Activated naive CD4-positive, alpha-beta T cell treated with anti-CD3 and anti-CD28 coated beads, Interleukin-2, amount 50 U/mL, for 16 hours (primary cell): ENCODE measurements at places on chromosomes 2 and 18.

DNA sequence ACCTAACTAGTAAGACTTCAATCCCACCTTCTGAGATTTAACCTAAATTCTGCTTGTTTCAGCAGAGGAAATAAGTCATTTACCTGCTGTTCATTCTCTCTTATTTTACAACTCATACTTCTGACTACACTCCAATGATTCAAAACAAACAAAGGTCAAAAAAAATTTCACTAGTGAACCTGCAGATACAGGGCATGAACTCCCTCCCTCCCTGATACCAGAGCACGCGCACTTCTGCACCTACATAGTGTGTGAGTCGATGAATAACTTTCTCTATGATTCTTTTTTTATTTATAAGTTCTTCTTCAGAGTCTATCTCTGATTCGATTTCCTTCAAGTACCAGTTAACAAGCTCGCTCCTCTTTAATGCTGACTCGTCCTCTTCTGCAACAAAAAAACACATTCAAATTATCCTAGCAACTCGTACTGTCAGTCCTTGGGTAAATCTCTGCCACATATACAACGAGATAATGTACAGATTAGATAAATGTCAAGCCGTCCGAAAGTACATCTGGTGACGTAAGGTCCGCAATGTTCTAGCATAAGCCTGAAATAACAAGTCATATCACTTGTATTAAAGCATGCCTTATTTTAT, 7.4 kb upstream of the LCT start:
- DNase-seq: no peak

DNA sequence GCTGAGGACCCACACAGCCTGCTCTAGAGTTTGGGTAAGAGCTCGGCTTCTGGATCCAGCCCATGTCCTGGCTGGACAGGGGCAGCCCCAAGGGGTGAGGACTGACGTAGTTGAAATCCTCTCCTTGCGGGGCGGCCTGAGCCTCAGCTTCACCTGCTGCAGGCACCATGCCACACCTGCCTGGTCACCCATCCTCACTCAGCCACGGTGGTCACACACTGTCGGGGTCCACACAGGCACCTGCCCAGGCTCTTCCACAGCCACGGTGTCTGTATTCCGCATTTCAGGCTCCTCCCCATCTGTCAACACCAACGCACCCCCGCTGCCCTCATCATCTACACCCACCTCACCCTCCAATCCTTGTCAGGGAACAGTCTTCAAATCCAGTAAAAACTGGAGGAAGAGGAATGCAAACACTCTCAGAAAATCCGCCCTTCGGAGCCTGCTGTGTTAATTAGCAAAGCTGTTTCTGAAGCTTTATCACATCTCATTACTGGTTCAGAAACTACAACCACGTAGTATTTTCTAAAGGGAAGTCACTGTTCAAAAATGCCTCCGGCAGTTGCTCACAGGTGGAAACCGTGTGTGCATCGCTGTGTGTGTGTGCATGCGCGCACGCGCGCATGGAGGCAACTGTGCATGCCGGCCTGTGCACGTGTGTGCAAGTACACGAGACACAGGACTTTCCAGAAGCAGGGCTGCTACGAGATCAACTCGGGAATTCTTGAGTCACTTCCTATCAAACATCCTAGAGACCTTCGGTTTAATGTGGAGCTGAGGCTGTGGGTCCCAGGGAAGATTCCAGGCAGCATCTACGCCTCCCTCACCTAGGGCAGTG, 38.2 kb downstream of the SLC66A2 start:
- DNase-seq: no peak

GRCh38 chr18:55268151-55268601, 308.9 kb upstream of the CCDC68 start:
- DNase-seq: no peak

DNA sequence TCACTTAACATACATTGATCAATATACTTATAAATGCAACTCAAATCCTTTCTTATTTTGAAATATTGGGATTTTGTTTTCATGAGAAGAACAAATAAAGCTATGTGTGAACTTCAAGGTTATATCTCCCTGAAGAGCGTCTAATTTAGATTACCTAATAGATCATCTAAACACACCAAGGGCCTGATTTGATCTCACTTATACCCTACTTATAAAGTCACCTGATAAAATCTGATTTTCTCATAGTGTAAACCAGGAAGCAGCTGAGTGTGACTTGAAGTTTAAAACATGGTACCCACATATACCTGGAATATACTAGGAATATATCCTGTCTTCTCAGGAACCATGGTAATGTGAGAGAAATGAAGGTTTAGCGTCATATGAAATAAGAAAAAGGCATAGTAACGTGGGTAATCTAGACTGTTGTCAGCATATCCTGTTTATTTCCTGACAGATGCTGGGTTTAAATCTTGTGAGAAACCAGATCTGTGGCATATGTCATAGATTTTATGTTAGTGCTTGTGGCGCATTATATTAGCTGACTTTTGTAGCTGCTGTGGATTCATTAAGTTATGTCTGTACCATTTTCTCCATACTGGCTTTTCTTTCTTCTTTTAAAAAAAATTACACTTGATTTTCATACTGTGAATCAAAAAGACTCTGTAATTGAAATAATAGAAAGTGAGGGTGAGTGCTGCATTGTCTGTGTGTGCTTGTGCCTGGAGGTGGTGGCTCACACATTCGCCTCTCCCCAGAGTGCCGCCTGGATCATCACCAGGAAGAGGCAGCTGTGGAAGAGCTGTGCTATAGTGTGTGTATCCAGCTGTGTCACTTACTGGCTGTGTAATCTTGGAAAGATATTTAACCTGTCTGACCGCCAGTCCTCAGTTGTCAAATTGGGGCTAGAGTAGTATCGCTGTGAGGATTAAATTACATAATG, 164.0 kb downstream of the MYO3B start:
- no peak for DNase-seq

GRCh38 chr2:172974762-172975161, 100.9 kb upstream of the MAP3K20 start:
- no peak for DNase-seq

DNA sequence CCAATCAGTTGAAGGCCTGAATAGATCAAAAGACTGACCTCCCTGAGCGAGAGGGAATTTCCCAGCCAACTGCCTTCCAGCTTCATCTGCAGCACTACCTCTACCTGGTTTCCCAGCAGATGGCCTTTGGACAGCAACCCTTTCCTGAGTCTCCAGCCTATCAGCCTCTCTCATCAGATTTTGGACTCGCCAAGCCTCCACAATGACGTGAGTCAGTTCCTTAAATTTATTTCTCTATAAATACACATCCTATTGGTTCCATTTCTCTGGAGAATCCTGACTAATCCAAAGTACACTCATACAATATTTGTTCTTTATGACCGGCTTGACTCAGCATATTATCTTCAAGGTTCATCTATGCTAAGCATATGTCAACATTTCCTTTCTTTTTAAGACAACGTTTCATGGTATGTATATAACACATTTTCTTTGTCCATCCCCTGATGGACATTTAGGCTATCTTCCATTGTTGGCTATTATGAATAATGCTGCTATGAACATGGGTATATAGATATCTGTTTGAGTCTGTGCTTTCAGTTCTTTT, 294.6 kb downstream of the LRATD1 start:
- no peak for DNase-seq

GRCh38 chr2:75139171-75139570, 60.1 kb downstream of the TACR1 start:
- no peak for DNase-seq

- peak; percentile 73 for DNase-seq
These were observed 4.9 kb upstream of the STK17B start for GRCh38 chr2:196176142-196176738.

- DNase-seq: no peak
These were observed 90.3 kb upstream of the PHLPP1 start for GRCh38 chr18:62625019-62625418.

- DNase-seq: no peak
These were observed 41.9 kb downstream of the TANC1 start for GRCh38 chr2:159010340-159010739.

DNA sequence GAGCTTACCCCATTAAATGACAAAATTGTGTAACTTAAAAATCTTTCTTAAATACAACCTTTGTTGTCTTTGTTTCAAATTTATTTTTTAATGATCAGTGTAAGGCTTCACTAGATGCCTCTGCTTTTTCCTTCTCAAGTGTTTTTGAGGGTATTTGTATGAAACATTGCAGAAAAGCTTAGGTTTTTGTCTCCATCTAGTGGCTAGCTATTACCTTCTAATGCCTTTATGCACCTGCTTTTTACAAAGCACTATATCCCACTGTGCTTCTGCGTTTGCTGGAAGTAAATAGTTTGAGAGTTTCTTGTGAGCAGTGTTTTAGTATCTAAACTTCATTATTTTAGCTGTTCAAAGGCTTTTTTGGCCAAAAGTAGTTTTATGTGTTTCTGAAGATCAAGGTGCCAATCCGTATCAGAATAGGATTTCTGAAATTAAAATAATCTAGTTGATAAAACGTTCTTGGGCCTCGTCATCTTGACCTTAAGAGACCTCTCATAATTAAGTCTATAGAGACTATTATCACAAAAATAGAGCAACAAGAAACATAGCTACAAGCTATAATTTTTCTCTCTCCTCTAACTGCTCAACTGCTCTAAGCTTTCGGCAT, 47.0 kb downstream of the IWS1 start:
- DNase-seq: no peak

DNA sequence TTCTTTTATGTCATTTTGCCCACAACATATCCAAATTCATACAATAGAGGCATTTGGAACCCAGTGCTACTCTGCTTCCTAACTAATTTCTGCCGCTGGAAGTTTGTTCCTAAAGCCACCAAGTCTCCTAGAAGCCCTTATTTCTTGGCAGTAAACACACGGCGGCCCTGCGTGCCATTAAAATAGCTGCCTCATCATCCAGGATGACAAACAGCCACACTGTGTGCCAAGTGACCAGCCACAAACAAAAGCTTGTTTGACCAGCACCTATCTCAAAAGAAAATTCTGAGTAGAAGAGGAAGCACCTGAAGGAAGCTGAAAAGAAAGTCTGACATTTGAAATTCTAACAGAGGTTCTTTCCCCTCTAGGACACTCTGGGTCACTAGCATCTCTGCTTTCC, 64.2 kb downstream of the BCL11A start:
- no peak for DNase-seq

GRCh38 chr2:3701071-3701470, 2.3 kb upstream of the DCDC2C start:
- DNase-seq: no peak

DNA sequence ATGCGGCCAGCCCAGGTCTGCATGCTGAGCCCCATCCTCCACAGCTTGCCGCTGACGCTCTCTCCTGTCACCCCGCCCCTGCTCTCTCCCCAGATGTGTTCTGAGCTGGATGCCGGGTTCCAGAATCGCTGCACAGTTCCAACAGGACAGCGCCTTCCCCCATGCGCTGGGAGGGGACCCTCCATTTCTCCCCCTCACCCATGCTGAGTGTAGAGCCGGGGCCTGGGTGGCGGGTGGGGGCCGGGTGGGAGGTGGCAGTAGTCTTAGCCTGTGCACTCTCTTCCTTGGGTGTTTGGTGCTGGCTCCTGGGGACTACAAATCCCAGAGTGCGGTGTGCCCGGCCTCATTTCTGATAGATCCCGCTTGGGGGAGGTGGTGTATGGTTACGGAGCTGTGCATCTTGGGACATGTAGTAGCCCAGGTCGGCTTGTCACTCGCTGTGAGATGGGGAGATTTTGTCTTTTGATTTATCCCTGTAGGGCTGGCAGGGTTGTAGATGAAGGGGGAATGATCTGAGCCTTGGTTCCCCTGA, 6.8 kb downstream of the DNAJB2 start:
- DNase-seq: no peak

DNA sequence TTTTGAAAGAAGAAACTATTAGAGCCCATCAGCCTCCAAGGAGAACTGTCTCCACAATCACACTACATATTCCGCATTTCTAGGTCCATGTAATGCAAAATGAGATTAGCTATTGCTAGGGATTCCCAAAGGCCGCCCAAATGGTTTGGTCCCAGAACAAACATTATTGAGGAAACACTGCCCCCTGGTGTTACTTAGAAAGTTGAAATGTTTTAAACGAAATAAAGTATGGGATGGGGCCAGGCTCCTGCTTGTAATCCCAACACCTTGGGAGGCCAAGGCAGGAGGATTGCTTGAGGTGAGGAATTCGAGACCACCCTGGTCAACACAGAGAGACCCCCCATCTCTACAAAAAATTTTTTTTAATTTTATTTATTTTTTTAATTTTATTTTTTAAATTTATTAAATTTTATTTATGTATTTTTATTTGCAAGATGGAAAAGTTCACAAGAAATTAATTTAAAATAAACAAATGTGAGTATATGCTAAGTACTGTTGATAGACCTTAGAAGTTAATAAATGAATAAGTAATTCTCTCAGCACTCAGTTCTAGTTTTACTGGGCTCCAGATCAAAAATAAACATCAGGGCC, 5.5 kb downstream of the NHEJ1 start:
- no peak for DNase-seq
